ENCODE measurements at places on chromosomes 3 and 15.

GRCh38 chr3:4850928-4851265, 128.3 kb upstream of the BHLHE40 start:
- DNase-seq, result no peak

GRCh38 chr15:39961051-39961450, 27.1 kb downstream of the EIF2AK4 start:
- DNase-seq, result no peak

DNA sequence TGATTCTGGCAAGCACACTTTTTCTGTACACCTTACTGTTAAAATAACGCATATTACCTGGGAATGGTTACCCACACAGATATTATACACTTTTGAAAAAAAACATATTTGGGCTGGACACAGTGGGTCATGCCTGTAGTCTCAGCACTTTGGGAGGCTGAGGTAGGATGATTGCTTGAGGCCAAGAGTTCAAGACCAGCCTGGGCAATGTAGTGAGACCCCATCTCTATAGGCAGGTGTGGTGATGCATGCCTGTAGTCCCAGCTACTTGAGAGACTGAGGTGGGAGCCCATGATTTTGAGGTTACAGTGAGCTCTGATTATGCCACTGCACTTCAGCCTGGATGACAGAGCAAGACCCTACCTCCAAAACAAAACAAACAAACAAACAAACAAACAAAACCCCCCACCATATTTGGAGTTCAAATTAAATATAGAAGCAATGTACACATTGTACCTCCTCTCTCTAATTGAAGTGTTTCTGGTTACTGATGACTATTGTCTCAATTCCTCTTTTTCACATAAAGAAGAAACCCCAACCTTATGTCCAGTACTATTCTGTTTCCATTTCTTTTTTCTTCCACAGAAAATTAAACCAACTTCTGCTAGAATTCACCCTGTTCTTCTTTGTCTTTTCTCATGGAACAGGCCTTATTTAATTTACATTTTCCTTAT, 152.6 kb upstream of the UMPS start:
- no peak for DNase-seq

DNA sequence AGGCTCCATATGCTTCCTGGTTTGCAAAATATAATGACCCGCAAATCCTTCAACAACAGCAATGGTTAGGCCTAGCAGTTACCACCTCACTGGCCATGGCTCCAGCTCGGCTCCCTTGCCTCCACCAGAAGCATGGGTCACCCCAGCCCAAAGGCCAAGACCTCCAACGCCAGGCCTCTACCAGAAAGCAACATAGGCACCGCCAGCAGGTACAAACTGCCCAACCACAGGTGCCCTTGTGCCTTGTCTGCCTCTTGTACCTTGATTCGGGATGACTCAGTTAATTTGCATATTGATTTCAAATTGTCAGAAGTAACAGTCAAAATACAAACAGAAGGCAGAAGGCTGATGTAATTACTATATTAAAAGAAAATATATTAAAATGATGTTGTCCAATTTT, 124.7 kb downstream of the IL5RA start:
- no peak for DNase-seq

DNA sequence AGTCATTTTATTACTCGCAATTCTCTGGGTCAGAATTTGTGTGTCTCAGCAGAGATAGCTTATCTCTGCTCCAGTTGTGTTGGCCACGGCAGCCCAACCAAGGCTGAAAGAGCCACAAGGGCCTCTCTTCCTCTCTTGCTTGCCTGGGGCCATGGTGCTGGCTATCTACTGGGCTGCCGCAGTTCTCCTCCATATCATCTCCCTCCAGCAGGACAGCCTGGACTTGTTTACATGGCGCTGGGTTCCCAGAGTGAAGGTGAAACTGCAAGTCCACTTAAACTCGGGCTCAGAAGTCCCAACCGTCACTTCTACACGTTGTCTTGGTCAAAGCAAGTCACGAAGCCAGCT, 134.8 kb downstream of the UACA start:
- DNase-seq, result no peak

GRCh38 chr3:50930371-50931208, 255.9 kb downstream of the DOCK3 start:
- no peak for DNase-seq

DNA sequence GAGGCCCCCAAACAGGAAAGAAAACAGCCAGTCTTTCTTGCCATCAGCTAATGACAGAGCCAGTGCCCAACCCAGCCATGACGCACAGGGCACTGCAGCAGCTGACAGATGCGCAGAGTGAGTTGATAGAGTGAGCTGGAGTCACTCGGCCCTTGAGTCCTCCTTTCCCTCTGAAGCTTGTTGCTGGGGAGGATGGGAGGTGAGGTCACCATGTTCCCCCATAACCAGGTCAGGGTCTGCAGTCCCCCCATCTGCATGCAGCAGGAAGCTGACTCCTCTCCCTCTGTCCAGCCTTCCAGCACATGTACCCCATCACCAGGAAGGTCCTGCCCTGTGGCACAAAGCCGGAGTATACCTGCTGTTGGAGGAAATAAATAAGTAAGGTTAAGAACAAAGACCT, 174.6 kb downstream of the ABHD5 start:
- DNase-seq, result no peak
